Liver (tissue), 10 donors: ENCODE measurements at places on chromosomes 7 and 10.

- no peak for DNase-seq
Measured at GRCh38 chr7:99305473-99306260, 20.0 kb upstream of the ARPC1A start.

GRCh38 chr7:81036057-81036456 lies 117.2 kb upstream of the SEMA3C start:
- DNase-seq, result no peak

- no peak for DNase-seq
Measured at GRCh38 chr10:45063591-45064231, 63.0 kb downstream of the ZNF22 start.

- DNase-seq, result no peak
Measured at GRCh38 chr10:114135476-114135875, 38.5 kb downstream of the CCDC186 start.
